ENCODE measurements at places on chromosomes 12 and 14. TPM values are rescaled to one million over a fixed set of nuclear protein-coding genes. Genes with fewer than 3 reads are reported as not detected.

DNA sequence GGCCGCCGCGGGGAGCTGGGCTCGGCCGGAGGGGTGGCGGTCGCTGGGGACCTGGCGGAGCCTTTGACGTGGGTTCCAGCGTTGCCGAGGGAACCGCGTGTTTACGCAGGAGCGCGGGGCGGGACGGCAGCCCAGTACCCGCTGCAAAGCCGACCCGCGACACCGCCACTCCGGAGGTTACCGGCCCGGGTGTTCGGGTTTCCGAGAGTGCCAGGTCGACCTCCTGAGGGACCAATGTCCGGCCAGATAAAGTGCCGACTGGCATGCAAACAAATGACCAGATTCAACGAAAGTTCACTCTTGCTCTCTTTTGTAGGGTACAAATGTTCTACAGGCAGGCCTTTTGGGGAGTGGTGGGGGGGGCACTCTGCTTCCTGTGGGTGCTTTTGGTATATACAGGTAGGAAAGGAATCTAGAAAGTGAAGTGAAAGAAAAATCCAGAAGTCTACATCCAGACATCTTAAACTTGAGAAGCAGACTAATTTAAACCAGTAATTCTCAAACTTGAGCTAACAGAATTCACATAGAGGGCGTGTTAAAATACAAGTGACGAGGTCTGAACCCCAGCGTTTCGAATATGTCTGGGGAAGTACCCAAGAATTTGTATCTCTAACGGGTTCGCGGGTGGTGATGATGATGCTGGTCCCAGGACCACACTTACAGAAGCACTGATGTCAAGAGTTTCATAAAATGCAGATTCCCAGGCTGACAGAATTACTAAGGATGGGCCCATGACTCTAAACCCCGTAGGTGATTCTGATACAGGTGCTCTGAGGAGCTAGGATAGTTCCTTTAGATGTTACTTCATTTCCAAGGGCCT is at the start of gene GPR135:
Gene GPR135, minus strand, starts transcription at position 65 of the 820 bp plus-strand sequence. CDS start 154 bp downstream, outside the sequence.
- DNase-seq, result peak; percentile 49

DNA sequence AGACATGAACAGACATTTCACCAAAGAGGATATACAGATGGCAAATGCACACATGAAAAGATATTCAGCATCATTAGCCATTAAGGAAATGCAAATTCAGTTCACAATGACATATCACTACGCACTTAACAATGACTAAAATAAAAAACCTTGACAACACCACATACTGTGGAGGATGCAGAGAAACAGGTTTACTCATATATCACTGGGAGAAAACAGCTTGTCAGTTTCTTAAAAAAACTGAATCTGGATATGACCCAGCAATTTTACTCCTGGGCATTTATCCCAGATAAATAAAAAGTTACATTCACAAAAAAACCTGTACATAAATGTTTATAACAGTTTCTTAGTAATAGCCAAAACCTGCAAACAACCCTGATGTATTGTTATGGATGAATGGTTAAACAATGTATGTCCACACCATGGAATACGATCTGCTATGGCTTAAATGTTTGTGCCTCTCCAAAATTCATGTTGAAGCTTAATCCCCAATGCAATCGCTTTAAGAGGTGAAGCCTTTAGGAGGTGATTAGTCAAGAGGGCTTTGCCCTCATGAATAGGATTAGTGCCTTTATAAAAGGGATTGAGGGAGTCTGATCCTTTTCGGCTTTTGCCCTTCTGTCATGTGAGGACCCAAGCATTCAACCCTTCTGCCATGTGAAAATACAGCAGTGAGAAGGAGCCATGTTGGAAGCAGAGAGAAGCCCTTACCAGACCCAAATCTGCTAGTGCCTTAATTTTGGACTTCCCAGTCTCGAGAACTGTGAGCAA is 36.0 kb upstream of the PPP4R3A start:
- no peak for DNase-seq

Gene DTX1
- 4.6 TPM for total RNA-seq

Gene GARIN6
- total RNA-seq, result not detected

GRCh38 chr14:91298576-91298975 is 54.1 kb upstream of the GPR68 start:
- no peak for DNase-seq

DNA sequence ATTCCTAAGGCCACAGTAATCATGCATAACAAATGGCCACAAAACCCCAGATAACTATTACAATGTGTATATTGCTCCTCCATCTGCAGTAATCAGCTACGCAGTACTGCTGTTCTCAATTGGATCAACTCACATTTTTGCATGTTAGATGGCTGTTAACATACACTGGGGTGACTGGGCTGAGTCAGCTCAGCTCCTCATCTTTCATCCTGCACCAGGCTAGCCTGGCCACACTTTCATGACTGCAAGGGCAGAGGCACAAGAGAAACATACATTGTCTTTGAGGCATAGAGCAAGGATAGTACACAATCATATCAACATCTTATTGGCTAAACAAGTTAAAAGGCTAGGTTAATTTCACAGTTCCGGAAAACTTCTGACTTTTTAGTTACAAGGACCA is 306.6 kb downstream of the SLC6A15 start:
- no peak for DNase-seq

Gene MYO1H
- not detected for total RNA-seq

GRCh38 chr12:71335963-71336257 is 103.7 kb upstream of the LGR5 start:
- DNase-seq, result no peak

GRCh38 chr14:101932673-101933072 is 31.7 kb upstream of the DYNC1H1 start:
- no peak for DNase-seq

DNA sequence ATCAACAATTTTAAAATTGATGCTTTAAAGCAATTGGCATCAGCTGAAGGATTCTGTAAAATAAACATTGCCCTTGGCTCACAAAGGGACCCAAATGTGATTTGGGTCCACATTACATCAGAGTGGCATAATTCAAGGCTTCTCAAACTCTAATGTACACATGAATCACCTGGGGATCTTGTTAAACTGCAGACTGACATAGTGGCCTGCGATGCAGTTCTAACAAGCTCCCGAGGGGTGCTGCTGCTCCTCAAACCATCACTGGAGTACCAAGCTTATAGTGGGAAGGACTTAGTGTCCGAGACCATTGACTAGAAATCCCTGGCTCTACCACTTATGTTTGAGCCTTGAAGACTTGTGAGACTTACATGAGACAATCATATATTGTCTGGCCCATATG is 31.8 kb upstream of the DNM1L start:
- DNase-seq, result no peak

DNA sequence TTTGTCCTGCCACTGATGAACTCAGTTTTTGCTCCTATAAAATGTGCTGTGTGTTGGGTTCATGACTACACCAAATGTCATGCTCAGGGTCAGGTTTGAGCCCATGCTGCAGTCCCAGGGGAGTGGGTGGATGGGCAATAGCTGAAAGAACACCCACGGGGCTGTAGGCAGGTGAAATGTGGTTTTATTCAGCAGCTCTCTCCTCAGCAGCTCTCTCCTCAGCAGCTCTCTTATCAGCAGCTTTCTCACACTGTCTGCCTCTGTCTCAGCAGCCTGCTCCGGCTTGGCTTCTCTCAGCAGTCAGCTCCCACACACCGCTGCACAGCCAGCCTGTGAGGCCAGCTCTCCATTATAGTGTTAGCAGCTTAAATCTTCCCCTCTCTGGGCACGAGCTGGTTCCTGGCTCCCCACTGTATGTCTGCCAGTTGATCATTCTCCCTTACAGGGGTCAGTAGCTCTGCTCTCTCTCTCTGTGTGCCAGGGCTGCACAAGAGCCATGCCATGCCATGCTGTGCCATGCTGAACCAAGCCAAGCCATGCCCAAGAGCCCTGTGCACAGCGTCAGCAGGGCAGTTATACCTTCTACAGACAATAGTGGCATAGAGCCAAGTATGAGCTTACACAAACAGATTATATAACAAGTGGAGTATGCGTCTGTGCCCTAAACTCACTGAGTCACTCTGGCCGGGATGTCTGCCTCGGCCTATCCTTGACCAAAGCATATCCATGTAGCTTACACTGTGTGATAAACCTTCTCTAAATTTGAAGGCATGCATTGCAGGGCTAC is 303.3 kb upstream of the TMPO start:
- no peak for DNase-seq

Gene GPR68
- total RNA-seq, result 5.1 TPM

GRCh38 chr12:10722502-10722904 is 620 bp downstream of the YBX3 start:
- DNase-seq, result peak; percentile 63

DNA sequence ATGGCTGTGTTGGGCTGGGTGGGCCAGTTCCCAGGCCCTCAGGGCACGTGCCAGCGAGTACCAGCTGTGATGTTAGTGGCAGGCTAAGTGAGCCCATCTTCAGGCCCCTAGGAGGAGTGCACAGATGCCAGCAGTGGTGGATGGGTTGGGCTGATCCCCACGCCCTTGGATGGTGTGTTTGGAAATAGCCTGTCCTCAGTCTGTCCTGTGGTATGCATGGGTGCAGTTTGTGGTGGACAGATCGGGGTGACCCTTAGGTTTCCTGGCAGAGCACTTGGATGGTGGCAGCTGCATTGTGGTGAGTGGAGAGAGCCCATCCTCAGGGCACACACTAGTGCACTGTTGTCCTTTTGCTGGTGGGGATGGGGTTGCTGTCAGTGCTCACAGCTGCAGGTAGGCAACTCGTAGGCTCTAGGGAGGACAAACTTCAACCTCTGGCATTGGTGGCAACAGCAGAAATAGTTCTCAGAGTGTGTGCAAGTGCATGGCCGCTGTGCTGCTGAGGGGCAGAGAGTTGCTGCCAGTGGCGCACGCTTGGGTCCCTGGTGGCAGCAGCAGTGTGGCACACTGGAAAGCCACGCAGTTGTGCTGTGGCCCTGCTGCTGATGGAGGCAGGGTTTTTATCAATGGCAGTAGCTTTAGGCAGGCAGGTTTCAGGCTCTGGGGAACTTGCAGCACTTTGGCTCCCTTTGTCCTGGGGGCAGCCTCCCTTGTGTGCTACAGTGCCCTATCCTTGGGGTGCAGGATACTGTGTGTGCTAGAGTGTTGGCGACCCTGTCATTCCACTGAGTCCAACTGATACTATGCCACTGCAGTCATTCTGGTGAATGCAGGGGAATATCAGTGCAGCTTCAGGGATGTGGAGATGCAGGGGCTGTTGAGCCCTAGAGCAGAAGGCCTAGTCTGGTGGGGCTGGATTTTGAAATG is 65.5 kb downstream of the FBXO33 start:
- DNase-seq, result no peak

- no peak for DNase-seq
Measured at GRCh38 chr12:88993651-88994050, 358.6 kb downstream of the DUSP6 start.

GRCh38 chr12:94175763-94176668 is 27.6 kb downstream of the PLXNC1 start:
- no peak for DNase-seq

GRCh38 chr14:95699412-95699811 is 13.2 kb downstream of the TCL1B start:
- no peak for DNase-seq

GRCh38 chr14:101950516-101951215 is 13.7 kb upstream of the DYNC1H1 start:
- no peak for DNase-seq

- DNase-seq, result no peak
Measured at GRCh38 chr12:75917083-75917482, 114.5 kb downstream of the PHLDA1 start.

DNA sequence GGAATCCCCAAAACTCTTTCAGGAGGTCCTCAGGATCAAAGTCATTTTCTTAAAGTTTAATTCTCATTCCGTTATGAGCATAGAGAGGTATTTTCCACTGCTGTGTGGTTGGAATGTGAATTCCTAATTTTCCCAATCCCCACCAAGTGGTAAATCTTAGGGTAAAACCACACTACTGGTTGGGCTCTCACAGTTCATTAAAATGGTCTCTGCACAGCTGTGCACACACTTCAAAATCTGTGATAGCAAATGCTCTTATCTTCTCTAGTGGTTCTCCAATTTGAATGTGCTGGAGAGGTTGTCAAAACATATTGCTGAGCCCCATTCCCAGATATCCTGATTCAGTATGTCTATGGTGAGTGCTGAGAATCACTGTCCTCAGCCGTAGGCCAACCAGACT is 189.1 kb downstream of the BMP4 start:
- DNase-seq, result no peak

DNA sequence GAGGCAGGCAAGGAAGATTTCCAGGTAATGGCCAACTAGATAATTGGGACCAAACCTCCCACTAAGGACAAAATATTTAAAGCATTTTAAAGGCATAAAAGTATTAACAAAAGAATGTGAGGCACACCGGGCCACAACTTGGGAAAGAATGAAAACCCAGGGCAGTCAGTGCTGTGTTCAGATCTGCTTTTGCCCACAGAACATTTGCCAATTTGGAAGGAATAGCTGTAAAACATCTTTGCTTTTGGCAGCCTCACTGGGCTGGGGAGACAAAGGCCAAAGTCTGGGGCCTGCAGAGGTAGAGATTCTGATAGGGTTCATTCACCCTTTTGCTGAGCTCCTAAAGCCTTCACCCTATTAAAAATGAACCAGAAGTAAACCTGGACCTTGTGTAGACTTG is 82.3 kb downstream of the SYNE3 start:
- DNase-seq, result no peak

Gene TMEM229B
- total RNA-seq, result 4.8 TPM

Gene LRRC43
- 0.38 TPM for total RNA-seq

DNA sequence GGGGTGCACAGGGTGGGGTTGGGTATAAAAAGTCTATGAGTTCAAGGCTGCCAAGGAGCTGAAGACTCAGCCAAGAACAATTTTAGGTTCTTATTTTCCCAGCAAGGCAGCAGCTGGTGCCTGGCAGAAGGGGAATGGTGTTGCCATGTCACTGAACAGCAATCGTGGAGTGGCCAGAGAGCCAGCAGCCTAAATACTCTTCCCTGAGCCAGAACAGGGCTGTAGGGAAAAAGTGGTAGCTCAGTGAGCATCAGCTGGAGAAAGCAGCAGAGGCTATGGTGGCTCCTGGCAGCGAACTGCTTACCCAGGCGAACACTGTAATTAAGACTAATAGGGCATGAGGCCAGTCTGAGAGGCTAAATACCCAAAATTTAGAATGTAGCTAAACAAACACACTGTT is 334.9 kb downstream of the RMST start:
- no peak for DNase-seq

Gene SLC41A2
- 3.4 TPM for total RNA-seq

Gene KRT8
- 0.42 TPM for total RNA-seq

Data from CD8-positive, alpha-beta T cell (primary cell).